ENCODE measurements at places on chromosomes 2 and 18.

- DNase-seq, result no peak
Measured at GRCh38 chr18:78510091-78510490, 469.5 kb upstream of the SALL3 start.

- no peak for DNase-seq
Measured at GRCh38 chr2:68404164-68404563, 39.1 kb downstream of the PLEK start.

GRCh38 chr2:206531996-206532543, 88.7 kb downstream of the ADAM23 start:
- DNase-seq, result no peak

DNA sequence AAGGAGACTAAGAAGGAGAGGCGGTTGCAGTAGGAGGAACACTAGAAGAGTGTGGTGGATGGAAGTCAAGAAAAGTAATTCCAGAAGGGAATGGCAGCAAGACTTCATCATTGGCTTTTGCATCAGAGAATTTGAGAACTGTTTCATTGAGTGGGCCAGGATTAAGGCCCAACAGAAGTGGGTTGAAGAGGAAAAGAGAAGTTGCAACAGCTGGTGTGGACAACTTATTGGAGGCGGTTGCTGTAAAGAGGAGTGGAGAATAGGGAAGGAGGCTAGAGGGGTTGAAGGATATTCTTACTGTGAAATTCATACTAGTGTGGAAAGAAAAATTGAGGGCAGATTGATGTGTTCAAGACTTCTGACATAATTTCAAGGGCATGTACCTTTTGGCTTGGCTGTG, 168.7 kb upstream of the FN1 start:
- no peak for DNase-seq

DNA sequence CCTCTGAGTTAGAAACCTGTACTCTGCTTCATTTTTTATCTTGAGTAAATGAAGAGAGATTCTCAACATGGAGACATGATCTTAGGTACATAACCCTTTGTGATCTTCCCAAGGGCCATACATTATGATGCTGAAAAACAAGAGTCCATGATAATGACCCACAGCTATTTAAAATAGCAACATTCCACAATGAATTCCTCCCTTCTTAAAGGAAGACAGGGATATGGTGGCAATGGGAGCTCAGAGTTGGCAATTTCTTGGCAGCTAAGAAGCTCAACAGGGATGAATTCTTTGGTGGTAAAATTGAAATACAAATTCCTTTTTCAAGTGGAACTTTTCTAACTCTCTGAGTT, 638.5 kb downstream of the CNTNAP5 start:
- no peak for DNase-seq

DNA sequence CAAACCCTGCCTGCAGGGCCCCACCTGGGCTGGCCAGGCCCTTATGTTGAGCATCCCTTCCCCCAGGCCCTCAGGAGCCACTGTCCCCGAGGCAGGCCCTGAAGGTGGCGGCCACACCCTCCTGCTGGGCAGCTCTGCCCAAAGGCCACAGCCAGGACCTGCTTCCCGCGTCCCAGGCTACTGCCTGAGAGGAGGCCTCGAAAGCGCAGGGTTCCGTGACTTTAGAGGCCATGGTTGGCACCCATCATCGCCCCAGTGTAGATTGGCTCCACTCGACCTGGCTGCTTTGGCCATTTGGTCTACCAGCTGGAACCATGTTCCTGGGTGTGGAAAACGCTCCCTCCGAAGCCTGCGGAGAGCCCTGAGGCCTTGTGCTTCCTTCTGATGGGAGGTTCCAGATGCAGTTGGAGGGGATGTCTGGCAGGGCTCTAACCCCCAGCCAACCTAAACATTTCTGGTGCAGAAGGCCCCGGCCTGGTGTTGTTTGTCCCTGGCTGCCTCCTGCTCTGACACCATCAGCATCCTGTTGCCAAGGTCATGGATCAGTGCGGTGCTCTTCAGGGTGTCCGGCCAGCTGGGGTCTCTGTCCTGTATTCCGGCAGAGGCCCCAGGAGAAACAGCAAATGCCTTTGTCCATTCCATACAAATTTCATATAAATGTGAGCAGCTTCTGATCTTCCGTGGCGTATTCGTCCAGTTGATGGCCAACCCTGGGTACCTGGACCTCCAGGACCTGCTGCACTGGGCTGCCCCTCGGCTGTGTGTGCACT, 14.7 kb downstream of the CAPN10 start:
- DNase-seq, result no peak
